ENCODE measurements at places on chromosomes 7 and 10. TPM values are rescaled to one million over a fixed set of nuclear protein-coding genes. Genes with fewer than 3 reads are reported as not detected.

The POT1 gene
- total RNA-seq = 30.1 TPM

The ENTPD1 gene
- 10.6 TPM for total RNA-seq

The TMEM176B gene
- total RNA-seq = not detected

The EEPD1 gene
- total RNA-seq = 9.0 TPM

The AOAH gene
- total RNA-seq = not detected

The NUTM2D gene
- 1.5 TPM for total RNA-seq

The TUBB8 gene
- total RNA-seq = not detected

The TYSND1 gene
- 15.6 TPM for total RNA-seq

The HTR7 gene
- total RNA-seq = 9.8 TPM

The MKX gene
- total RNA-seq = 15.3 TPM

The MACC1 gene
- 0.36 TPM for total RNA-seq

The VAX1 gene
- not detected for total RNA-seq

The FMC1 gene
- total RNA-seq = 15.3 TPM

The BEND7 gene
- total RNA-seq = 9.0 TPM

The ANXA8 gene
- total RNA-seq = 0.72 TPM

- DNase-seq = no peak
Measured at GRCh38 chr10:70846795-70847194, 31.0 kb downstream of the SGPL1 start.

GRCh38 chr7:69953136-69954067, 355.1 kb downstream of the AUTS2 start:
- no peak for DNase-seq

DNA sequence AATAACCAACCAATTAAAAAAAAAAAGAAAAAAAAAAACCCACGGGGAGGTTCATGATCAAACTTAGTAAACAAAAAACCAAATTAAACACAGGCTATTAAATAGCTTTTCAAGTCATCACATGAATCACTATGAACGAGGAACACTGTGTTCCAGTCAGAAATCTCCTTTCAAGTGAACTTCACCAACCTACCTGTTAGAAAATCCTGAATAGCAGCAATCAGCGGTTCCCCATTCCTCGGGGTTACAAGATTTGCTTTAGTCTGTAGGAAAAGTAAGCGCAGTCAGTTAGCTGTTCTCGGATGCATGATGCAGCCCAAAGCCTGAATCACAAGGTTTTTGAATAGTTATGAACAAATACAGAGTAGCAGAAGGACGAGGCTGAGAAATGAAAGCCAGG, 19.0 kb downstream of the POLR3A start:
- DNase-seq = no peak

DNA sequence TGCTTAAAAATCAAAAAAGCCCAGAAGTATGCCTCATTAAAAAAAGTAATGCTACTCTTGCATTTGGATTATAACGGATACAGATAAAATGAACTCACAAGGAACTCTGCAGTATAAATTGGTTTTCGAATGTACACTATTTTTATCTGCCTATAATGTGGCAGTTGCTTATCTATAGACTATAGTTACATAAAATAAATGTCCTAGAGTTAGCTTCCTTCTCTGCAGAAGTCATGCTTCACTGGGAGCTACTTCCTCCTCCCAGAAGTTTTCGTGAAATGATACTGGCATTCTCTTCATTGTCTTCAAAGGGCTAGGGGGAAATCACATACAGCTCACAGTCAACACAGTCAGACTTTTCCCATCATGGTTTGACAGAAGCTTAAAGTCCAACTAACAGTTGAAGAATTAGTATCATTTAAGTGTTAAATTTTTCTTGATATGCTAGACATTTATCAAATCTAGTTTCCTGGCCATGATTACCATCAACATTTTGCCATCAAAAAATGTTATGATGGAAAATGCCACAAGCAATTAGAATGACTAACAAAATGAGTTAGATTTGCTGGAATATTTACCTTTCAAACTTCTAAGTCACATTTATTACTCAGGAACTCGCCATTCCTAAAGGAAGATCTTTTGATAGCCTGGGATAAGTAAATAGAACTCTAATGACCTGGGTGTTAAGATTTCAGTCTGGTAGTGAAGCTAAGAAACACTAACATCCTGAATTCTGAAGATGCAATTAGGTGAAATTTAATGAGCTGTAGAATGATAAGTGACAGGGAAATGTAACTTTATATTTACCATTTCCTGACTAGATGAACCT, 87.3 kb upstream of the TRIL start:
- no peak for DNase-seq

GRCh38 chr7:157548691-157549303, 212.0 kb downstream of the DNAJB6 start:
- peak; percentile 69 for DNase-seq

GRCh38 chr10:89627830-89628229, 17.2 kb downstream of the PANK1 start:
- no peak for DNase-seq

DNA sequence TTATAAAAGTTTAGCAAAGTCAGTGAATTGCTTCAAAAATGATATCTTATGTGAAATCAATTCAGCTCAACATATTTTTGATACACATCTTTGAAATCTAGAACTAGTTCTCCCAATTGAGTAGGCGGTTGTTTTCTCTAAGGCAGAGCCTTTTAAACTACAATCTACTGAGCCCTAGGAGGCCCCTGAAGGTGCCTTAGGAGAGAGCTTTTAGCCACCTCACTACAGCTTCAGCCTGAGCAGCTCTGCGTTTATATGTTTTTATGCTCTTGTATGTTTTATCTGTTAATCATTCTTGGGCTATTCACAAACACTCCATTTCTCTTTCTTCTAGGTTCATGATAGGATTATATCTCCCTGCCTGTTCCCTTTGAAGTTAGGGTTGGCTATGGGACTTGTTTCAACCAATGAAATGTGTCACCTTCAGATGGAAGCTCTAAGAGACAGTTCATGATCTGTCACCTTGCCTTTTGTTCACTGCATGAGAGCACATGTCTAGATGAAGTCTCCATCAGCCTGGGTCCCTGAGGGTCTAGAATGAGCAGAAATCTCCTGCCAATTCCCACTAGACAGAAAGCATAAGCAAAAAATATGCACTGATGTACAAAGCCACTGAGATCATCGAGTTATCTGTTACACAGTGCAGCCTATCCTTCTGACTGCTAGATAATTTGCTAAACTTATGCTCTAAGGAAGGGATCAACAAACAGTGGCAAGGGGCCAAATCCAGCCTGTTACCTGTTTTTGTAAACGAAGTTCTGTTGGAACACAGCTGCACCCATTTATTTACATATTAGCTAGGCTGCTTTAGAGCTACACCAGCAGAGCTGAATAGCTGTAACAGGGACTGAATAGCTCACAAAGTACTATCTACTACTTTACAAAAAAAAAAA, 128.5 kb upstream of the CDK1 start:
- no peak for DNase-seq

DNA sequence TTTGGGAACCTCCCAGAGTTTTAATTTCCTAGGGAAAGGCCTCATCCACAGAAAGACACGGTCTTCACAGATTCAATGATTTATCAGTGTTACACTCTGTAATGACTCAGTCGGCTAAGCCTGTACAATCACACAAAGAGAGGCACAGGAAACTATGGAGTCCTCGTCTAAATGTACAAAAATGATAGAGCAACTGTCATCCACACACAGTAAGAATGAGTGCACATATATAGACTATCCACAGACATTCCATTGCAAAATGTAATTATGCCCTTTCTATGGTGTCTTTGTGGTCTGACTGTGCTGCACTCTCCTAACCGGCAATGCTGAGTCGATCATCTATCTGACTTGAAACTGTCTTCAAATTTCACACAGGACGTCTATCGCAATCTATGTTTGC, 3.5 kb upstream of the NAMPT start:
- no peak for DNase-seq

GRCh38 chr10:106566873-106567272, 597.6 kb downstream of the SORCS1 start:
- DNase-seq = peak; percentile 53

DNA sequence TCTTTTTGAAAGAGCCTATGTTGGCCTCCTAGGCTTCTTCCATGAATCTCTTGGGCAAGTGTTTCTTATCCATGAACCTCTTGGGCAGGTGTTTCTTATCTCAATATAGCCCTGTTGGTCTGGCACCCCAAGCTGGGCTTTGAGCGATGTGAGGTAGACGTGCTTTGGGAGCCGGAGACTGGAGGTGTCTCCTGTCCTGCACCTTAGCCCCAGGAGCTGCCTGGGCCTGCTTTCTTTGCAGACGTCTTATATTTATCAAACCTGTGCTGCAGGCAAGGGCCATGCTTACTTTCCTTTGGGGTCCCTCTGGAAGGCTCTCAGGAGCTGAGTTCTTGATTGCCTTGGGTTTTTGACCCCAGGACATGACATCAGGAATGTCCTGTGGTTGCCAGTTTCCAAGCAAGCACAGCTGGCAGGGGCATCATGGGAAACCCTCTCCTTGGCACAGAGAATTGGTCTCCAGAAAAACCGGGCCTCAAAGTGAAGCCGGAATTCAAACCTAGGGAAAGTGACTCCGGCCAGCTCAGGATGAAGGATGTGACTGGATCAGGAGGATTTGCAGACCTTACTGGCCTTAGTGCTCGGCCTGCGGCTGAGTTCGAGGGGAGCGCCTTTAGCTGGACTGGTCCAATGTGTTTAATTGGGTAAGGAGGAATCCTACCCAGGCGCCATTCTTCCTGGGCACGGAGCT, 2.8 kb downstream of the JAKMIP3 start:
- DNase-seq = no peak

- DNase-seq = peak; percentile 89
Measured at GRCh38 chr10:103433858-103434257, 18.3 kb downstream of the CALHM2 start.

GRCh38 chr10:12635127-12635541, 285.8 kb downstream of the CAMK1D start:
- peak; percentile 32 for DNase-seq

DNA sequence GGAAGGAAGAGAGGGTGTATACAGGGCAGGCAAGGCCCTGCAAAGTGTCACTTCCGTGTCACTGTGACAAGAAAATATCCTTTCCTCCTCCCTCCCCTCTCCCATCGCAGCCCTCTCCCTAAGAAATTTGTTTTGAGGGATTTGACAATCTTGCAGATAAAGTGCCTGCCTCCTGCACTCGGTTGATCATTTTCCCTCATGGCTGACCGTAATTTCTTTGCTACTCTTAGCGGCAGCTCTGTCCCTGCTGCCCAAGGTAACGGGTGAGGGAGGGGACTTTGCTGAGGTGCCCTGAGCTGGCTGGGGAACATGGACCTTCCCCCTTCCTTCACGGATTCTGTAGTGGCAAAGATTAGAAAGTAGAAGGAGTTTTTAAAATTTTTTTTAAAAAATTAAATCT, 179.1 kb downstream of the TCF7L2 start:
- DNase-seq = no peak

DNA sequence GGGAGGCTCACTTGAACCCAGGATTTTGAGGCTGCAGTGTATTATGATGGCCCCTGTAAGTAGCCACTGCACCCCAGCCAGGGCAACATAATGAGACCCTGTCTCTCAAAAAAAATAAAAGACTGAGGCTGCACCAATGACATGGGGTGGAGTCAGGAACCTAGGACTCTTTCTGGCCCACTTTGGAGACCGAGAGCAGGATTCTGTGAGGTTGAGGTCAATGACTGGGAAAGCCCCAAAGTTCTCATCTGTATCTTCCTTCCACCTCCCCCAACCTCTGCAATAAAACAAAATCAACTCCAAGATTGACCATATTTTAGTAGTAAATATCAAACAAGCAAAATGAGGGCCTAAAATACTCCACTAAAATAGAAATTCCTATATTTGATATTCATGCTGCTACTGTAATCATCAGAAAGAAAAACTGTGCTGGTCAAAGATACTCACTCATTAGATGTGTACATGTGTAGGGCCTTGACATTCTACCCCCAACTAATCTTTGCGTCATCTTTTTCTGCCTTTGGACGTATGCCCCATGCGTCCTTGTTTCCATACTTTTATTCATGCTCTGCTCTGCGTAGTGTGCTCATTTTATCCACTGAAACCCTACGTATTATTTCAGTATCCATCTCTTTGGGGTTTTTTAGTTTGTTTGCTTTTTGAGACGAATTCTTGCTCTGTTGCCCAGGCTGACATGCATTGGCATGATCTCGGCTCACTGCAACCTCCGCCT, 23.8 kb downstream of the WBP1L start:
- DNase-seq = peak; percentile 18

GRCh38 chr10:87850742-87851205, 12.6 kb downstream of the KLLN start:
- DNase-seq = peak; percentile 44

GRCh38 chr7:51426163-51426562, 109.6 kb upstream of the COBL start:
- no peak for DNase-seq

DNA sequence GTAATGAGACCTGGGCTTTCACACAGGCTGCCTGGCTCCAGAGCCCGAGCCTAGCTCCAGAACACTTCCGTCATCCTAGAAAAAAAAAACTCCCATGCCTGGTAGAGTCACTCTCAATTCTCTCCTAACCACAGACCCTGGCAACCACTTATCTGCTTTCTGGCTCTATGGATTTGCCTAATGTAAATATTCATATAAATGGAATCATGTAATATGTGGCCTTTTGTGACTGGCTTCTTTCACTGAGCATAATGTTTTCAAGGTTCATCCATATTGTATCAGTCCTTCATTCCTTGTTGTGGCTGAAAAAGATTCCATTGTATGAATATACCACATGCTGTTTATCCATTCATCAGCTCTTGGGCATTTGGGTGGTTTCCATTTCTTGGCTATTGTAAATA, 167.7 kb upstream of the MKLN1 start:
- DNase-seq = peak; percentile 73

GRCh38 chr7:44633254-44634186, 27.1 kb downstream of the OGDH start:
- DNase-seq = peak; percentile 91

DNA sequence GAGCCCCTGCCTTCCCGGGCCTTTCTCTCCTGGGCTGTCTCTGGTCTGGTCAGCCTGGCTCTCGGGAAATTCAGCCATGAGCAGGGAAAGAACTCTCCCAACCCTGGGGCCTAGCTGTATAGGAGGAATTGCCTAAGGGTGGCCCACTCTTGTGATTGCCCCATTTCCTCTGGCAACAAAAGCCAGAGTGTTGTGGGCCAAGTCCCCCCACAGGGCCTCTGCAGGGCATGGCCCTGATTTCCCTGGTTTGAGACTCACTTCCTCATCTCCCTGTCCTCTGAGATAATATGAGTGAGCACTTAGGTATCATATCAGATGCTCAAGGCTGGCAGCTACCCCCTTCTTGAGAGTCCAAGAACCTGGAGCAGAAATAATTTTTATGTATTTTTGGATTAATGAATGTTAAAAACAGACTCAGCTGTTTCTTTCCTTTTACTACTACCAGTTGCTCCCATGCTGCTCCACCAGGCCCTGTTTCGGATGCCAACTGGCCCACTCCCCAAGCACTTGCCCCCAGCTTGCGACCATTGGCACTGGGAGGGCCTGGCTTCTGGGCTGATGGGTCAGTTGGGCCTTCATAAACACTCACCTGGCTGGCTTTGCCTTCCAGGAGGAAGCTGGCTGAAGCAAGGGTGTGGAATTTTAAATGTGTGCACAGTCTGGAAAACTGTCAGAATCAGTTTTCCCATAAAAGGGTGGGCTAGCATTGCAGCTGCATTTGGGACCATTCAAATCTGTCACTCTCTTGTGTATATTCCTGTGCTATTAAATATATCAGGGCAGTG, 11.4 kb downstream of the IRF5 start:
- peak; percentile 72 for DNase-seq

Measured in osteoblast (primary cell).